NCI-H1436 (cell line): ENCODE measurements at places on chromosomes 16 and 17.

DNA sequence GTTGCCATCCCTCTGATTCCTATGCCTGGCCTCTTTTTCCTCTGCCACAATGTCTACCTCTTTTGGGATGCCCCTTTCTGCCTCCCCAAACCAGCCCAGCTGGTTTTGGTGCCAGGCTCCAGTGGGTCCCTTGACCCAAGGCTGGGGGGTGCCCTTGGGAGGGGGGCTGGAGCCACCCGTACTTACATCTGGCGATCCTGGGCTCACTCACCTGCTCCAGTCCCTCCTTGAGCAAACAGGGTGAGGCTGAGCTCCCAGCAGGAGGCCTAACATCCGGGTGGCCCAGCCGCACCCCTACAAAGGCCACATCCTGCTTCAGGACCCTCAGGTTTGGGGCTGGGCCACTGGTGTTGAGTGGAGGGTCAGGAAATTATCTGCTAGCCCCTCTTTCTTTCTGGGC is 1.2 kb downstream of the ERN2 start:
- DNase-seq: no peak

DNA sequence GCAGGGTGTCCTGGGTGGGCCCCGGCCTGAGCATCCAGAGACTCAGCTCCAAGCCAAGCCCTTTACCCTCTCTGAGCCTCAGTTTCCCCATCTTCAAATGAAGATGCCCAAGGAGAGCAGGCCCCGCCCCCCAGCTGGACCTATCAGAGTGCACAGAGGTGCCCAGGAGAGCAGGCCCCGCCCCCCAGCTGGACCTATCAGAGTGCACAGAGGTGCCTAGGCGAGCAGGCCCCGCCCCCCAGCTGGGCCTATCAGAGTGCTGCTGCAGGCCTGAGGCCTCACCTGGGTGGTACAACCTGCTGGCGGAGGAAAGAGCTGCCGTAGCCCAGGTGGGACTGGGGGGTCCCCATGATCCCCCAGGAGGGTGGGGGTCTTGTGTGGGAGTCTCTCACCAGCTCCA is 3.4 kb upstream of the SSTR5 start:
- no peak for DNase-seq

DNA sequence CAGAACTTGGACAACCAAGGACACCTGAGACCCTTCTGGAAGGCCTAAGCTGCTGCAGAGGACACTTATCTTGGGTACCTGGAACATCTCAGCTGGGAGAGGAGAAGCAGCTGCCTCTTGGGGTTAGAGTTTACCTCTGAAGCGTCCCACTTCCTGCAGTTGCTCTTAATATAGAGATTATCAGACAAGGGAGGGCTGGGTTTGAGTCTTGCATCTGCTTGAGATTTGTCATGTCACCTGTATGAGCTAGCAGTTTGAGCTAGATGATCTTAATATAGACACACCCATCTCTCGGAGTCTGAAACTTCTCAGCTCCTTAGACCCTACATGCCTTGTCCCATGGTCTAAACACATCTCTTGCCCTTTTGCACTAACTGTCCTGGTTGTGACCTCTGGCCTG is 93.1 kb upstream of the CCL1 start:
- no peak for DNase-seq

DNA sequence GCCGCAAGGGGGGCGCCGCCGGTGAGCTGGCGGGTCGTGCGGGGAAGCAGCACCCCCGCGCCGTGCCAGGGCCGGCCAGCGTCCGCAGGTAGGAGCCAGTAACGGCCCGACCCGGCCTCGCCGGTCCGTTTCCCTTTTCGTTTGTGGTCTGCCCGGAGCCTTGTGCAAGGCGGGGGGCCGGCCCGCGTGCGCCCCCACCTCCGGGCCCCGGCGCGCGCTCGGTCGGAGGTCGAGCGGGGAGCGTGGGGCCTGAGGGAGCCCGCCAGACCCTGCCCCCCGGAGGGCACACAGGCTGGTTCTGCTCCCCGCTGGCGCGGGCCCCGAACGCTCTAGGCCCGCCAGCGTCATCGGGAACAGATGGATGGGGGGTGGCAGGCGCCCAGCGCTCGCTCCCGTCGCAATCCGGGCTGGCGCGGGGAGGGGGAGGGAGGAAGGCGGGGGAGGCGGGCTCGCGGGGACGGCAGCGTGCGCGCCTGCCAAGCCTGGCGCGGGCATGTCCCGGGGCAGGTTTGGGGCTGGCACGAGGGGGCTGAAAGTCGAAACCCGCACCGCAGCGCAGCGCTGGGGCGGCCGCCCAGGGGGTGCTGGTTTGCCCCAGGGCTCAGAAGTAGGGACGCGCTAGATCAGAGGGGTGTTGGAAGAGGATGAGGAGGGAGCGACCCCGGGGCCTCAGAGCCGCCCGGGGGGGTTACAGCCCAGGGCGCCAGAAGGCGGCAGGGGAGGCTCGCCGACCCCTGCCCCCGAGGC is 1.5 kb upstream of the GSE1 start:
- peak; percentile 72 for DNase-seq

DNA sequence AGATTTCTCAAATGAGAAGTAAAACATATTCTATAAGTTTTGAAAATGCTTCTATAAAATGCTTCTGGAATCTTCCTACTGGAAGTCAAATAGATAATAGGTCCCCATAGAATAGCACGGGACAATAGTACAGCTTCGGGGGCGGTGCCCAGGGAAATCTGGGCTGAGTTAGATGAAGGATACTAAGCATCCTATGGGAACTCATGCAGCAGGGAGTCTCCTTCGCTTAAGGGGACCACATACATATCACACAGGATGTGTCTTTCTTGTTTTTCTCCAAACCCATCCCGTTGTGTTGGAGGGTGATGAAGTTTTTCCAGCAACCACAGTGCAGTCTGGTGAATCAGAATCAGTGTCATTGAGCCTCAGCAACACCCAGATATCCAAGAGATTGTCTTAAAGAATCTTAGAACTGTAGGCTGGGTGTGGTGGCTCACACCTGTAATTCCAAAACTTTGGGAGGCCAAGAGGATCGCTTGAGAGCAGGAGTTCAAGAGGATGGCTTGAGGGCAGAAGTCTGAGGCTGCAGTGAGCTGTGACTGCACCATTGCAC is 84.2 kb downstream of the PITPNC1 start:
- no peak for DNase-seq

DNA sequence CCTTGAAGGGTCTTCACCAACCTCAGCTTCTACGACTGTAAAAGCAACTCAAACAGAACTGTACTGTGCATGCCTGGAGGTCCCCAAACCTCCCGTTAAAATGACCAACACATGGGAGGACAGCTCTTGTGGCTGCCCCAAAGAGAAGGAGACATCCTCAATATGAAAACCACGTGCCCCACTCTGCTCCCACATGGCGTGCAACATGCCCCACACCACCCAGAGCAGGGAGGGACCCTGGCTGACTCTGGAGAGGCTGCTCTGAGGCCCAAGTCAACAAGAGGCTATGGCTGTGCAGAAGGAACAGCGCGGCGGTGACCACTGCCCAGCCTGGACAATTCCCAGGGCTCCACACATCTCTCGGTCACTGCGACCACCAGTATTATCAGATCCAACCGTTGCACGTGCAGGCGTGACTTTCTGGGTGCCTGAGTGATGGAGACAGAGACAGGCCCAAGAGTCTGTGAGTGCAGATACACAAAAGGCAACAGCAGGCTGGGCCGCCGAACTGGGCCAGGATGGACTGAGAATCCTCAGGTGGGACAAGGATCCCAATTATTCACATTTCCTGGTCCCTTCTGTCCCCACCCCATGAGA is 1.4 kb downstream of the PLD6 start:
- no peak for DNase-seq

- no peak for DNase-seq
These were observed 41.3 kb downstream of the BAIAP2 start for GRCh38 chr17:81076141-81076679.

DNA sequence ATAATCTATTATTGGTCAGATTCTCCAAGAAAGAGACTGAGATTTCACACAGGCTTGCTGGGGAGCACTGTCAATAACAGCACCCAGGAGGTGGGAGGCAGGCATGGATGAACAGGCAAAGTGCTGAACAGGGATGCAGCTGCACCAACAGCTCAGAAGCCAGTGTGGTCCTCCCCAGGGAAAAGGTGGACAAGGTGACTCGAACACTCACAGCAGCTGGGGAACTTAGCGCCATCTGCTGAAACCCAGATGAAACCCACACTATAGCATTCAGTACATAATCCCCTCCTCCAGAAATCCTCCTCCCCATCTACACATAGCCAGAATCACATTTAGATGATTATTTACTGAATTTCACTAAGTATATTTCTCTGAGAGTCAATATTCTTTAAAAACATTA is 255.2 kb upstream of the WSB1 start:
- peak; percentile 87 for DNase-seq

DNA sequence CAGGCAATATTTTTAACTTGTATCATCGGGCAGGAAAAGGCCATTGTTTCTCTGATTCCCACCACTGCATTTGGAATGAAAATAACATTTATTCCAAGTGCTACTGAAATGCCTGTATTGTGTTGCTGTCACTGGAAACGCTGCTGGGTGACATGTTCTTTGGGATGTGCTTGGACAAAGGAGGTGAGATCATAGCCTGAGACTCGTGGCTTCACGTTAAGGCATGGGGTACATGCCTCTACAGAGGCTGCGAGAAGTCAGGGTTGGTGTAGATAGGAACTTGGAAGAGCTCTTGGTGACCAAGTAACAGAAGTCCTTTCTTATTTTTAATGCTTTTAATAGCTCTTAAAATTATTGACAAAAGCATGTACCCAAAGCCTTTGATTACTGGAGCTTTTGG is 58.8 kb upstream of the MAF start:
- DNase-seq: no peak

DNA sequence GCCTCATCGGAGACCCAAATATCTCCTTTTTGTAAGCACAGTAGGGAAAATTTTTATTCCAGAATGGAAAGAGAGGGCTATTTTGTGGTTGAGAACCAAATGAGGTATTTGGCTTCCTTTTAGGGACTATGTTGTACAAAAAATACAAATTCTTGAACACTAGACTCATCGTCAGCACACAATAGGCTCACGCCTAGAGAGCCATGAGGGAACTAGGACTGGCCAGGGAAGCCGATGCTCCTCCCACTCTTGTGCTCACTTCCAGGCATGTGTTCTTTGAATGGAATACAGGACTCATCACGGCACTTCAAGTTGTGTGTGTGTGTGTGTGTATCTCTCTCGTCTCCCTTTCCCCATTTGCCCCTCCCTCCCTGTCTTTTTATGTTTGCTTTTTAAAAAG is 17.8 kb upstream of the BLMH start:
- no peak for DNase-seq

DNA sequence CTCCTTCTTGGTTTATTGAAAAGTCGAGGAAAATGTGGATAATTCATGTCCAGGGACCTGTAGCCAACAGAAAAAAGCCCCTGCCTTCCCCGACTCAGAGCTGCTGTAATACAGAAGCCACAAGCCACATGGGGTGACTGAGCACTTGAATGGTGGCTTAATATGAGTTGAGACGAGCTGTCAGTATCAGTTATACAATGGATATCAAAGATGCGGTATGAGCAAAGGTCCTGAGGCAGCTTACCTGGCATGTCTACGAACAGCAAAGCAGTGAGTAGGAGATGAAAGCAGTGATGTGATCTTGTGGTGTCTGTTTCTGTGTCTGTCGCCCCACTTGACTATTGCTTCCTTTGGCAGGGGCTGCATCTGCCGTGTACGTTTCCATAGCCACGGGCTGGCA is 12.2 kb upstream of the RMI2 start:
- no peak for DNase-seq

DNA sequence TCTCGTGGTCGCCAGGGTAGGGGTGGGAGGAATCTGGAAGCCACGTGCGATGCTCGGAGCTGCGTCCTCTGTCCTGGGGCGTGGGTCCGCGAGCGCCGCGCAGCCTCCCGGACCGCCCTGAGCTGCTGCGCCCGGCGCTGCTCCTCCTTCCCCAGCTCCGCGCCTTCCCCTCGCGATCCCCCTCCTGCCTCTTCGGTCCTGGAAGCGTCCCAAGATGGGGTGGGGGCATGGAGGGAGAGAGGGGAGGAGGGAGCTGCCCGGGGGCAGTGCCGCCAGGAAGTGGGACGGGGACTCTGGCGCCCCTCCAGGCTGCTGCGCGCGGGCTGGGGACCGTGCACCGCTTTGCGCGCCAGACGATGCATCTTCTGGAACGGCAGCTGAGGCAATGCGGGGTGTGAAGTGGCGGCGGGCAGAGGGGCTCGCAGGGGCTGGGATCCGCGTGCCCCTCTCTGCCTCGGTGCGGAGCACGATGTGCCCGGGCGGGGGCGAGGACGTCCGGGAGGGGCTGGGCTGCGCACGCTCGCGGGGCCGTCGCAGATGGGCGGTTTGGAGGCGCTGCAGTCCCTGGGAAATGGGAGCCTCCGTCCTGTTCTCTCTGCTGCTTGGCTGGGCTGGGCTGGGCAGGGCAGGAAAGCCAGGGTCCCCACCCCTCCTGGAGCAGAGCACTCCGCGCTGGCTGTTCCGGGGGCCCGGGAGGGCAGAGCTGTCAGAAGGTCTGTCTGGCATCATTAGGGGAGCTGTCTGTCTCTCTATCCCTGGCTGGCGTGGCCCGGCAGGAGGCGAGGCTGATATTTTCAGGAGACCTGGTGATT is 388.0 kb downstream of the SEC14L1 start:
- peak; percentile 76 for DNase-seq

- no peak for DNase-seq
These were observed 943 bp upstream of the COTL1 start for GRCh38 chr16:84618581-84619460.

- no peak for DNase-seq
These were observed 5.1 kb upstream of the SLC7A6 start for GRCh38 chr16:68259007-68259825.

DNA sequence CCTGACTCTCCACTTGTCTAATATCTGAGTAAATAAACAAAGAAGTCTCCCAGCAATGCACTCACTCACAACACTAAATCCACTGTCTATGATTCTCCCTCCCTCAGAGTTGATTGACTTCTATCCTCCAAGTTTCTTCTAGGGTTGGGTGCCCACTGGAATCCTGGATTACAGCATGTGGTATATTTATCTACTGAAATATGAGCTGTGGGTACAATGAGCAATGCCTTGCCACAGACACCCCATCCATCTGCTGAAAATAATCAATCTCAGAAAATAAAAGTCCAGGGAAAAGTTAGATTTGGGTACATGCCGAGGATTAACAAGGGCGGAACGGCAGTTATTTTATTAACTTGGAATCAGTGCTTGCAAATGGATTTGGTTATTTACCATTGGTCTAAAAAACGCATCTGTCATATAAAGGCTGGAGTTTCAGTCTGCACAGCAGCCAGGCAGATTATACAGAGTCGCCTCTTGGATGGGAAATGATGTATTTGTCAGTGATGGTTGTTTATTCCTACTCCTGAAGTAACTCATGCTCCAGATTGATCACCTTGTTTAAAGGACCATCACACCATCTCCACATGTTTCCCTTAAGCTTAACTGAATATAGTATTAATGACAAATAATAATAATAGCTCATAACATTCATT is 193.9 kb upstream of the SOX9 start:
- DNase-seq: no peak

- DNase-seq: no peak
These were observed 139.0 kb downstream of the RAB11FIP4 start for GRCh38 chr17:31530391-31530985.
